ENCODE measurements at places on chromosomes 2 and 18.
A peak's percentile ranks its signal among the peaks of the same experiment; 100 is the strongest.

DNA sequence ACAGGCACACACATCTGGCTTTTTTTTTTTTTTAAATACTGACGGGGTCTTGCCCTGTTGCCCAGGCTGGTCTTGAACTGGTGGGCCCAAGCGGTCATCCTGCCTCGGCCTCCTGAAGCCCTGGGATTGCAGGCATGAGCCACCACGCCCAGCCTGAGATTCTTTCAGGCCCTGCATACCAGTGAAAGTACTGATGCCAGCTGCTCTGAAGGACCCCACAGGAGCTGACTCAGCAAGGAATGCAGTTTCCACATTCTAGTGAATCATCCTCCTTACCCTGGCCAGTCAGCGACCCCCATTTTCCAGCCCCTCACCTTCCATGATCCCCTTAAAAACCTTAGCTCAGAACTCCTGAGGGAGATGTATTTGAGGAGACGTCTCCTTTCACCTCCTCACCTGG lies 5.8 kb upstream of the DTYMK start:
- DNase-seq: no peak

DNA sequence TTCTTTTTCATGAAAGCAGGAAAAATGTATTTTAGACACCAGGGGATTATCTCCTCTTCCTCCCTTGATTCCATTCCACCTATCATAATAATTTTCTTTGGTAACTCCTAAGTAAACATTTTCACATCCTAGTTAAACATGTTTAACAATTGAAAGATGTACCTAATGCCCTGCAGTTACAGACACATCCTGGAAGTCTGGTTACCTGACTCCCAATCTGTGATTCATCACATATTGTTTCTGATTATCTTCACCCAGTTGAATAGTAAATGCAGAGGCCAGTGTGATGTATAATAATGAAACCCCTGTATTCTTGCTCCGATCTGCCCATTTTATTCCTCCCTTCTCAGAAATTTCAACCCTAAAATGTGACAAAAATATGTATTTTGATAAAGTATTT lies 1237.6 kb upstream of the LRRTM1 start:
- DNase-seq: no peak

- no peak for DNase-seq
These were observed 10.7 kb downstream of the PSTPIP2 start for GRCh38 chr18:46061387-46061786.

DNA sequence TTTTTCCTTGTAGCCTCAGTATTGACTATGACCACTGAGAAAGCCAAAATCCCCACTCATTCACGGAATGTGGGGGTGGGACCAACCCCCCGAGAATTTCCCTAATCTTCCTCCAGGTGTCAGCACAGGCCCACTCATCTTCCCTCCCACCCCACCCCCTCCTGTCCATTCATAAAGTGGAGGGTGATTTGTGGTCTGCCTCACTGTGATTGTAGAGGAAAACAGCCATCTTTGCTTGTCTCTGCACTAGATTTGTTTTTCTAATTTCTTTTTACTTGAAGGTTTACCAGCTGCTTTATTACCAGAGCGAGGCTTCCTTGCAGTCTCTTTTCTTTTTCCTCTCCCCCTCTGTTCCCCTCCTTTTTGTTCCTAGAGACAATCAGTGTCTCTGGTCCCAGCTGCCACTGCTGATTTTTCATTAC lies 171.8 kb downstream of the ICOS start:
- DNase-seq: peak; percentile 78

- no peak for DNase-seq
These were observed 148.3 kb downstream of the RHBDD1 start for GRCh38 chr2:226983895-226984749.

- DNase-seq: no peak
These were observed 40.5 kb upstream of the POLE4 start for GRCh38 chr2:74917702-74918619.

DNA sequence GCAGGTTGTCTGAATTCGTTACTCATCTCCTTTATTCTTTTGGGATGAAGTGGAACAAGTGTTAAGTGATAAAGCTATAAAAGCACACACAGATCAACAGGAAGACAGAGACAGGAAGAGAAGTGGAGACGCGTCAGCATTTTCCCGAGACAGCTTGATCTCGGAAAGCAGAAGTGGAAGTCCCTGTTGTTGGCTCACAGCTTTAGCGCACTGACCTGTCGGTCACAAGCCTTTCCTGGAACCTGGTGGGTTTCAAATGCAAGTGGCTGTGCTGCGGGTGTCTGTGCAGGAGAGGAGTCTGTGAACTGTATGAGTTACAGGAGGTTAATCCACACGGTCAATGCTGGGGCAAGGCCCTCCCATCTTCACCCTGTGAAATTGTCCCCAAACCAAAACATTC lies 116.6 kb upstream of the PELI1 start:
- no peak for DNase-seq

DNA sequence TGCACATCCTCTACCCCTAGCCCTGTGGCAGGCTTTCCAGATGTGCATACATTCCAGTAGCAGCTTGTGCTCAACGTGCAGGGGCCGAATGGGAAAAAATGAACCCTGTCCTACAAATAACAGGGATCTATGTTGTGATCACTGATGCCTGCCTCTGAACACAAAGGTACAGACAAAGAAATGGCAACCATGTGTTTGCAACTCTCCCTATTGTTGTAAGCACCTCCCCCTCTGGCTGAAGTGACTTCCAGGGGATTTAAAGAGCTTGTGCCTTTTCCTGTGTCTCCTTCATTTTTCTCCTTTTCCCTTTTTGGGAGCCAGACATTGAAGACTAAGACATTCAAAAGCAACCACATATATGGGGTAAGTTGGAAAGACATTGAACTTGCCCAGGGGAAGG lies 21.6 kb downstream of the ARHGAP25 start:
- DNase-seq: no peak

DNA sequence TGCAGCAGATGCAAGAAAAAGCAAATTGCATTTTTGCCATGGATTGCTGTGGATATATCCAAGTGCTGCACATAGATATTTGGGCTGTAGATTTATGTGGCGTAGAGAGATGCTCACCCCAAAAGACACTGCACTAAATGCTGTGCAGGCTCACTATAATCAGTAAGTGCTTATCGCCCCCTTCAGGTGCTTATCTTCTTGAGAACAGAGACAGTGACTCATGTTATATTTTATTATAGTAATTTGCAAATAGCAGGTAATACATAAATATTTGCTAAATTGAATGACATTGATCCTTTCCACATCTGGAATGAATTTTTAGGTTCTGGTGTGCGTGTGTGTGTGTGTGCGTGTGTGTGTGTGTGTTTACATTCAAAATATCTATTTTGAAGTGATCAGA lies 36.8 kb upstream of the PLEKHM3 start:
- peak; percentile 80 for DNase-seq

DNA sequence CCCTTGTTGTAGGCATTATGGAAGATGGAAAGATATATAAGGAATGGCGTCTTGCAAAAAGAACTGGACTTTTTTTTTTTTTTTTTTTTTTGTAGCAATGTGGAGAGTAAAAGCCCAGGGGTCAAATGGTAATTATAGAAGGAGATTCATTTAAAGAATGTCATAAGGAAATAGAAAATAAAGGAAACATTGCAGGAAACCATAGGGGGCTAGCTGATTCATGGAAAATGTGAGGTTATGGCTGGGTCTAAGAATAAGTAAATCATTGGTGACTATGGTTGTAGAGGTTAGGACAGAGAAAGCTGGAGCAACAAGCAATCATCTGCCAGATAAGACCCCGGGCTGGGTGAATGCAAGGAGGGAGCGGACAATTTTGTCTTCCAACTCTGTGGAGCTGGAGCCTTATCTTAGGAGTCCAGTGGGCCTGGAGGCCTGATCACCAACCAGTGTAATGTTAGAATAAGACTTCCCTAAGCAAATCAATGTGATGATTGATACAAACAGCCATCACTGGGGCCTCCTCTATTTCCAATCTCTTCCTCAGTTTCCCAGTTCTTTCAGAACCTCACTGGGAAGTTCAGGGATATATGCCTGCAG lies 201.2 kb upstream of the TNP1 start:
- DNase-seq: no peak

GRCh38 chr2:49490710-49491109 lies 336.4 kb upstream of the FSHR start:
- DNase-seq: peak; percentile 92

DNA sequence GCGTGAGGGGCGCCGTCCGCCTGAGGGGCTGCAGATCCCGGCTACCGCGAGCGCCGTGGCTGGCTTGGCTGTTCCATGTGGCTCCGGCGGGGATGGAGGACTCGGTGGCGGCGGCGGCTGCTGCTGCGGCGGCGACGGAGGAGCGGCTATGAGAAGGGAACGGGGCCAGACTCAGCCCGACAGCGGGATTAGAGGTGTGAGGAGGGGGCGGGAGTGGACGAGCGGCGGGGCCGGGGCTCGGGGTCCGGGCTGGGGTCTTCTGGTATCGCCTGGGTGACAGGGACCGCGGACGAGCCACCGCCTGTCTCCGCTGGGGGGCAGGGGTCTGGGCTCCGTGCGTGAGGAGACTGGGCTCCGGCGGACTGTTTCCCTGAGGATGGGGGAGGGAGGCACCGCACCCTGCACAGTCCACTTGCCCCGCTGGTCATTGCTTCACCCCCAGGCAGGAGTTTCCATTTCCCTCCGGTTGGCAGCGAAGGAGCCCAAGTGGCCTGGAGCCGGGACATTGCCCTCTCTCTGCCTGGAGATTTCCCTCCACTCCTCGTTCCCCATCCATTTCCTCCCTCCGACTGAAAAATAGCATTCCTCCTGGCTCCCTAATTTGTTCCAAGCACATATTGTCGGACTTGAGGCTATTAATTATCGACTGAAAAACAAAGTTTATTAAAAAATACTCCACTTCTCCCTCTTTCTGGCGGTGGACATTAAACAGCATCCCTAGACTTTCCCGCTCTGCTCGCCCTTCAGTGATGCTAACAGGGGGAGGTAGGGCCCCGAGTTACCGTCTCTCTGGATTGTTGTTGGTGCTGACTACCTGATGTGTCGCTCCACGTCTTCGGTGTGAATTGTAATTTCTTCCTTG lies 577 bp downstream of the EHBP1 start:
- DNase-seq: peak; percentile 81

GRCh38 chr18:48306838-48307237 lies 102.3 kb downstream of the ZBTB7C start:
- peak; percentile 75 for DNase-seq

- no peak for DNase-seq
These were observed 493.2 kb downstream of the PID1 start for GRCh38 chr2:228777855-228778355.

- peak; percentile 42 for DNase-seq
These were observed 15.8 kb downstream of the PMAIP1 start for GRCh38 chr18:59915606-59916005.

All from NCI-H82 (cell line).